Naive thymus-derived CD8-positive, alpha-beta T cell (primary cell): ENCODE measurements at places on chromosomes 13 and 19.

- DNase-seq = no peak
Observed at GRCh38 chr19:1254081-1254527, 5.7 kb downstream of the MIDN start.

DNA sequence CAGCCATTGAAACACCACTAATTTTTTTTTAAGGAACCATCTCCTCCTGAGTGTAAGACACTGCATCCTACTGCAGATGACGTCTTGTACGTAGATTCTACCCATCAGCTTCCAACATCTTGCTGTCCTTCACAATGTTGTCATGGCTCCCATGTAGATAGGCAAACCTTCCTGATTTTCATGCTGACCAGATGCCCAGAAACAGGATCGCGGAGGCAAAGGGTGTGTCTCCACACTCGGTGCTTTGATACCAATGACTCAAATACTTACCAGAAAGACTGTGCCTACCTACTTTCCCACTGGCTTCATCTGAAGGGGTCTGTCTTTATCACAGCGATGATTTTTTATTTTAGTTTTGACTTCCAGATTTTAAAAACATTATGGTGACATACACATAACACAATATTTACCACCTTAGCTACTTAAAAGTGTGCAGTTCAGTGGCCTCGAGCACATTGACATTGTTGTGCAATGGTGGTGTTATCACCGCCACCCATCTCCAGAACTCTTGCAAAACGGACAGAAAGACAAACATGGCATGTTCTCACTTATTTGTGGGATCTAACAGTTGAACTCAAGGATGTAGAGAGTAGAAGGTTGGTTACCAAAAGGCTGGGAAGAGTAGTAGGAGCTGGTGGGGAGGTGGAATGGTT is 94.0 kb upstream of the PEG3 start:
- no peak for DNase-seq

- DNase-seq = no peak
Observed at GRCh38 chr13:44101347-44102083, 221.8 kb downstream of the LACC1 start.

DNA sequence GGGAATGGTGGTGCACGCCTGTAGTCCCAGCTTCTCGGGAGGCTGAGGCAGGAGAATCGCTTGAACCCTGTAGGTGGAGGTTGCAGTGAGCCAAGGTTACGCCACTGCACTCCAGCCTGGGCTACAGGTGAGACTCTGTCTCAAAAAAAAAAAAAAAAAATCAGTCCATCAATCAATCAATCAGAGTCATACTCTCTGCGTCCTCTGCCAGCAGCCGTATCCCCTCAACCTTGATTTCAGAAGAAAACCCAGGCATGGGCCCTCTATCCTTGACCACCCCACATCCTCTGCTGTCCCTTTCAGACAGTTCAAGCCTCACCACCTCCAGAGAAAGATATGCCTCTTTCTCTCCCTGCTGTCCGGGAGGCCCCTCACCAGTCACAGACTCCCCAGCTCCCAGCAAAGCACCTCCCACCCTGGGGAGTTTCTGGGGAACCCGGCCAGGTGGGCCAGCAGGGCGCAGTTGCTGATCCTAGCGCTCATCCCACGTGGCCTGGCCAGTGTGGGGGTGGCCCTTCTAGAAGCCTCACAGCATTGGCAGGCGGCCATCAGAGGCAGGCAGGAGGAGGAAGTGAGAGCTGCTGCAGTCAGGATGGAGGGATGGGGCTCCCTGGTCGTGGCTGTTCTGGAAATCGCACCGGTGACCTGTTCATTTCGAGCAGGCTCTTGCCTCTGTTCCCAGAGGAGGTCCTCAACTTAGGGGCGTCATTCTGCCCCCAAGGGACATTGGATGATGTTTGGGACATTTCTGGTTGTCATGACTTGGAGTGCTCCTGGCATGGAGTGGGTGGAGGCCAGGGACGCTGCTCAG is 10.2 kb upstream of the JSRP1 start:
- DNase-seq = no peak

DNA sequence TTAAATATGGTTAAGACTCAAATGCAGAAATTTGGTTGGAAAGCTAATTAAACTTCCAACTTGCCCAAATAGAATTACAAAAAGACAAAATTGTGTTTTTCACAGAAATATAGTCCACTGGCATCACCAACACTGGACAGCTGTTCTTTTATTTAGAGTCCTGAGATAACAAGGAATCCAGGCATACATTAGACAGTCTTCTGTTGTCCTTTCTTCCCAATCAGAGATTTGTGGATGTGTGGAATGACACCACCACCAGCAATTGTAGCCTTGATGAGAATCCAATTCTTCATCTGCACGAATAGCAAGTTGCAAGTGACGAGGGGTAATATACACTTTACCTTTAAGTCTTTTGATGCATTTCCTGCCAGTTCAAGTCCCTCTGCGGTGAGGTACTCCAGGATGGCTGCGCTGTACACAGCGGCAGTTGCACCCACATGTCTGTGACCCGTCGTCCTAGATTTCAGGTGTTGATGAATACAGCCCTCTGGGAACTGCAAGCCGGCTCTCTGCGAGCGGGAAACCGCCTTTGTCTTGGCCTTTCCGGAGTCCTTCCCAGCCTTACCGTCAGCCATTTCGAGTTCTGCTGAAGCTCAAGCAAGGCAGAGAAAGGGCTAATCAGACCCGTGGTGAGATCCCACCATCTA is 14.7 kb downstream of the UBAC2 start:
- peak; percentile 71 for DNase-seq

GRCh38 chr13:57631596-57632275 is at the start of gene PCDH17:
PCDH17 (plus strand) TSS chr13:57631744; CDS start chr13:57632547, 803 bp downstream.
- no peak for DNase-seq

GRCh38 chr19:10852098-10852800 is 4.0 kb downstream of the C19orf38 start:
- DNase-seq = no peak

- DNase-seq = no peak
Observed at GRCh38 chr13:109565877-109566276, 220.5 kb downstream of the IRS2 start.

DNA sequence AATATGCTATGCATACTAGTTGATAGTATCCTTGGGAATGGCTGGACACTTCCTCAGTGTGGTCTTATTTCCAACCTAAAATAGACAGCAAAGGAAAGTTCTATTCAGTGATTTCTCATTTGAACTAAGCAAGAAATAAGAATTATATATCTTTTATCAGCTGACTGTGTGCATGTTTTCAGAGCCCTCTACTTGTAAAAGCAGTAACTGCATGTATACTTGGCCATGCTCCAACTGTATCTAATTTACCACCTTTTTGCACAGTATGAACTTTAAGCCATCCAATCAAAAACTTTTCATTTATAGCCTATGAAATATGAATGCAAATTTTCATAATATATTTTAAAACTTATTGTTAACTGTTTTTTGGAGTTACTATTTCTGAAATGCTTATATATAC is 136.4 kb upstream of the PCDH9 start:
- DNase-seq = no peak

DNA sequence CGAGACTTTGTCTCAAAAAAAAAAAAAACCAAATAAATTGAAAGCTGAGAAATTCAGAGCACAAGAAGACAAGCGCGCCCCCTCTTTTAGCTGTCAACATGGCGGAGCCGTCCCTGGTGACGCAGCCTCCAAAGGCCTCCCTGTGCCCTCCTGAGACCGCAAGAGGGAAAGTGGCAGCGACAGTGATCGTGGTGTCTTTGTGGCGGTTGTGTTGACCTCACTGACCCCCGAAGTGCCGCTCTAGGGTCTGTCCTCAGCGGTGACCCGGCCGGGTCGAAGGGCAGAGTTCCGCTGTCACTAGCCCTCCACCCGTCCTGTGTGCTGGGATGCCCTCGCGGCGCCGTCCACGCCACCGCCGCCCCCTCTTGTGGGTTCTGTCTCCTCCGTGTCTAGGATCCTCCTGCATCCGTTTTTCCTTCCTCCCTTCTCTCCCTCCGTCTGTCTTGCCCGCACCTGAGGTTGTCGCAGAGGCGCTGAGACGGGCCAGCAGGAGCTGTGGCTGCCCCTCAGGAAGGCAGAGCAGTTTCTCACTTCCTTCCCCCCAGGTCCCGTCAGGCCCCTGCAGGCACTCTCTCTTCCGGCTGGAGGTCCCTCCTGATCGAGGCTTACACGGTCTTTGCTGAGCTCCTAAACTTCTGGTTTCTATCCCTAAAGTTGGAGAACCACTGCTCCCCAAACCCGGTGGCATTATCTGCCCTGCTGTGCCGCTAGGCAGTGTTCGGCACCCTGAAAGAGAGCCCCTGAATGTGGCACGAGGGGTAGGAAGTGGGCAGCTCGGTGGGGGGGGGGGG is 7.2 kb downstream of the UHRF1 start:
- peak; percentile 43 for DNase-seq

DNA sequence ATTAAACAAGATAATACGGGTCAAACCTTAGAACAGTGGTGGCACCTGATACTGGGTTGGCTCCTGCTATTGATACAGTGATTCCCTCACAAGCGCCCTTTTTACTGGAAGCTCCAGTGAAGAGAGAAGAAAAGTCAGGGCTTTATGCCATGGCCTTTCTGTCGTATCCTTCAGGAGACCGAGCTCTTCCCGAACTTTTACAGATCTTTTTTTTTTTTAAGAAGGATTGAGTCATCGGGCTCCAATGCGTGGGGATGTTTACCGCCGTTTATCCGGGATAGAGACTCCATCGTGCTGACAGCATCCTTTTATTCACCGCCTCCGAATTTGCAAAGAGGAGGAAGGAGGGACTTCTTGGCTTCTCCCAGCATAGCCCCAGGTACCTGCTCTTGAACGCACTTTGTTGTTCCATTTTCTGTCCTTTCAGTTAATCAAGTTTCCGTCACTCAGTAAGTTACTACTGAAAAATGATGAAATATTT is 574 bp downstream of the ZNF227 start:
- DNase-seq = no peak

GRCh38 chr13:61144301-61144700 is 271.3 kb downstream of the PCDH20 start:
- DNase-seq = no peak

DNA sequence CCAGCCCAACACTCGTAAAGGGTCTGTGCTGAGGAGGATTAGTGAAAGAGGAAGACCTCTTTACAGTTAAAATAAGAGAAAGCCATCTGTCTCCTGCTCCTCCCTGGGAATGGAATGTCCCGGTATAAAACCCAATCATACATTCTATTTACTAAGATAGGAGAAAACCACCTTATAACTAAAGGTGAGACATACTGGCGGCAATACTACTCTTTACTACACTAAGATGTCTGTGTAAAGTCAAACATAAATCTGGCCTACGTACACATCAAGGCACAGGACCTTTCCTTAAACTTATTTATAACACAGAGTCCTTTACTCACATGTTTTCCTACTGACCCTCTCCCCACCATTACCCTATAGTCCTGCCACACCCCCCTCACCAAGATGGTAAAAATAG is 3.3 kb downstream of the ZNF350 start:
- DNase-seq = no peak

- DNase-seq = no peak
Observed at GRCh38 chr19:51063664-51064063, 1.2 kb downstream of the KLK13 start.

DNA sequence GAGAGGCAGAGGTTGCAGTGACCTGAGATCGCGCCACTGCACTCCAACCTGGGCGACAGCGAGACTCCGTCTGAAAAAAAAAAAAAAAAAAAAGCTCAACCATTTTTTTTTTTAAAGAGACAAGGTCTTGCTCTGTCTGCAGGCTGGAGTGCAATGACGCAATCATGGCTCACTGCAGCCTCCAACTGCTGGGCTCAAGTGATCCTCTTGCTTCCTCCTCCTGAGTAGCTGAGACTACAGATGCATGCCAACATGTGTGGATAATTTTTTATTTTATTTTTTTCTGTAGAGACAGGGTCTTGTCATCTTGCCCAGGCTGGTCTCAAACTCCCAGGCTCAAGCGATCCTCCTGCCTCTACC is 10.3 kb downstream of the EHD2 start:
- DNase-seq = no peak

GRCh38 chr19:47663911-47664771 is 49.1 kb upstream of the EHD2 start:
- no peak for DNase-seq

DNA sequence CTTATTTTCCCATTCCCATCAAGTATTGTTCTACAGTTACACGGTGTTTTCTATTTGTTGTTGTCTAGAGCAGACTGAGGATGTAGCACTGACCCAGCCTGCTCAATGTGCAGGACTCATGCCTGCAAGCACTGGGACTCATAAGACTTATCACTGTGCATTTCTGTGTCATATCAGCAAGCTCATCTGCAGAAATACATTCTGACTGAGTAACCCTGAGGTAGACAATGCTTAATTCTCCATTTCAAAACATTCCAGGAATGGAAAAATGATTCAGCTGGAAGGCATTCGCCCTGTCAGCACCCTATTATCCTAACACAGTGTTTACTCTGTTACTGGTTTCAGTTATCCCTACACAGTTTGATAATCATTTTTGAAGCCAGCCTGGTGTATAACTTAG is 2506.4 kb downstream of the PCDH9 start:
- DNase-seq = no peak

- peak; percentile 23 for DNase-seq
Observed at GRCh38 chr19:17687857-17688784, at the start of gene UNC13A. UNC13A (minus strand) TSS chr19:17688354; CDS start chr19:17688199, 155 bp downstream.

DNA sequence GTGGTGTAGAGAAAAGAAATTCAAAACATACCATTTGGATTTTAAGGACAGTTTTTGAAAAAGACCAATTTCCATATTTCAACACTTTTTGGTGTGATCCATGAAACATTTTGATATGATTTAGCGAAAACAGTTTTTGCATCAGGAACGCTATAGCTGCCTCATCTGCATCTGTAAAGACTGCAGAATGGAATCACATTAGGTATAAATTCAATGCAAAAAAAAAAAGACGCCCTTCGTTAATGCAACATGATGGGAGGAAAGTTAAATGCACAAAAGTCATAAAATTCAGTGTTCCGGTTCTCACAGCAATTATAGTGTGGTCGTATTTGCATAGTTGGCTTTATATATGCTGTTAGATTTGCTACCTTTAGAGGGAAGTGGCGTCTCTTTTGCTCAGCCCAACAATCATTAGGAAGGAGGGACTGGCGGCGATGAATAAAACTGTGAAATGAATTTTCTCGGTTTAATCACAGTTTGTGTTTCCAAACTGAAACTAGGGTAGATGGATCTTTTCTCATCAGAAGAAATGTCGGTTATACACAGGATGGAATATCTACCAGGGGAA is 215.7 kb downstream of the TEX29 start:
- no peak for DNase-seq

GRCh38 chr13:97892717-97893116 is 60.8 kb upstream of the IPO5 start:
- DNase-seq = no peak
